Bronchial epithelial cell (primary cell): ENCODE measurements at places on chromosomes 3 and 15. TPM values are rescaled to one million over a fixed set of nuclear protein-coding genes. Genes with fewer than 3 reads are reported as not detected.

GRCh38 chr3:168102735-168103410, 7.1 kb upstream of the GOLIM4 start:
- no peak for DNase-seq

GRCh38 chr3:17387108-17387507, 355.3 kb downstream of the TBC1D5 start:
- no peak for DNase-seq

GRCh38 chr3:61299343-61300005, 48.2 kb upstream of the FHIT start:
- DNase-seq, result no peak

DNA sequence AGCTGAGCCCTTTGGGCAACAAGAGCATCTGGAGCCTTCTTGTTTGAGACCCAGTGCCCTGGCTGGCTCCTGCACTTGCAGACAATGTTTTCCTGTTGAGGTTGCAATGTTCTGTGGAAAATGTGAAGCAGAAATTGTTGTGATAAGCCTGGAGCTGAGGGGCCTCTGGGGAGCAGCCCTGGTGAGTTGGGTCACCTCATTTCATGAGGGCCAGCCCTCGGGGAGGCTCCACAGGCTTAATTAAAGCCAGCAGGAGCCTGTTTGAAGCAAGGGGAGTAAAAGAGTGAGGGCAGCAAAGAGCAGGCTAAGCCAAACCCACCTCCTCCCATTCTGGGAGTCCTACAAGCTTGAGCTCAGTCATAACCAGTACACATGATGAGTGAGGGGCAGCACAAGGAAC, 154.3 kb downstream of the ALDH1A2 start:
- no peak for DNase-seq

- DNase-seq, result no peak
These were observed 954 bp downstream of the CLDN11 start for GRCh38 chr3:170419557-170420087.

- DNase-seq, result no peak
These were observed 9.4 kb downstream of the TMOD2 start for GRCh38 chr15:51760805-51761204.

DNA sequence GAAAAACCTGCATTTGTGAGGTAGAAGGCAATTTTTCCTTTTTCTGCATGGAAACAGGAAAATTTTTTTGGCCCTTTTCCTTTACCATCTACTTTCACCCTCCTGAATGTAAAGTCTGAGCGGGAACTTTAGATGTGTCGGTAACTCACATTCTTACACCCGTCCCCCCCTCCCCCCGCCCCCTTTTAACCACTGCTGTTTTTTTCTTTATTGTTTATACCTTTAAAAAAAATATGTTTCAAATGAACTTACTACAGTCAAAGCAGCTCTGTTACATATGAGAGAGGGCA, 487 bp upstream of the HES1 start:
- no peak for DNase-seq

DNA sequence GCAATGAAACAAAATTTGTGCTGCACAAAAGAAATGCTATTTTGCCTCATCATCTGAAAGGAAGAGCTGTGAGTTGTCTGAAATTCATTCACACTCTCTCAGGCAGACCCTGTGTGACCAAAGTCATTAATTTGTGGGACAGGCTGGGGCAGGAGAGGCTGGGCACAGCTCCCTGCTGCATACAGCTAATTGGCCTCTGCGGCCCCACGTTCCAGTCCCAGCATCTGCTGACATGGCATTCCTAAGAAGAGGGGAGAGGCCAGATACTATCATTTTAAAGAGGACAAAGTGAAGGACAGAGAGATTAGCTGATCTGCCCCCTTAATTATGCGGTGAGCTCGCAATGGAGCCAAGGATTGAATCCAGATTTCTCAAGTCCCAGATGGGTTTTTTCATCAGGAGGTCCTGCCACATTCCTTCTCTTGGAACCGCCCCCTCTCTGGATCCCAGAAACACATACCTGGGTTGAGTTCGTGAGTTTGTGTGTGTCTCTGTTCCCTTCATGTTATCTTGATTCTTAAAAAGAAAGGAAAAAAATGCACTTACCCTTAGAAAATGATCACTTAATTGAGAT, 25.1 kb downstream of the POLR2M start:
- DNase-seq, result no peak

- no peak for DNase-seq
These were observed 202.8 kb downstream of the RSRC1 start for GRCh38 chr3:158312560-158313141.

GRCh38 chr15:29711531-29711930, 110.7 kb downstream of the TJP1 start:
- DNase-seq, result no peak

GRCh38 chr3:39276746-39277145, 3.1 kb downstream of the CX3CR1 start:
- no peak for DNase-seq

- peak; percentile 84 for DNase-seq
These were observed 8.9 kb upstream of the SEMA5B start for GRCh38 chr3:123036352-123037014.

GRCh38 chr15:73366766-73367623, 1.8 kb downstream of the HCN4 start:
- no peak for DNase-seq

- peak; percentile 57 for DNase-seq
These were observed 317.3 kb upstream of the CFAP20DC start for GRCh38 chr3:59367150-59367549.

- DNase-seq, result no peak
These were observed 13.7 kb upstream of the ABHD2 start for GRCh38 chr15:89074402-89075012.

GRCh38 chr3:172107403-172107802, 68.0 kb downstream of the FNDC3B start:
- no peak for DNase-seq

DNA sequence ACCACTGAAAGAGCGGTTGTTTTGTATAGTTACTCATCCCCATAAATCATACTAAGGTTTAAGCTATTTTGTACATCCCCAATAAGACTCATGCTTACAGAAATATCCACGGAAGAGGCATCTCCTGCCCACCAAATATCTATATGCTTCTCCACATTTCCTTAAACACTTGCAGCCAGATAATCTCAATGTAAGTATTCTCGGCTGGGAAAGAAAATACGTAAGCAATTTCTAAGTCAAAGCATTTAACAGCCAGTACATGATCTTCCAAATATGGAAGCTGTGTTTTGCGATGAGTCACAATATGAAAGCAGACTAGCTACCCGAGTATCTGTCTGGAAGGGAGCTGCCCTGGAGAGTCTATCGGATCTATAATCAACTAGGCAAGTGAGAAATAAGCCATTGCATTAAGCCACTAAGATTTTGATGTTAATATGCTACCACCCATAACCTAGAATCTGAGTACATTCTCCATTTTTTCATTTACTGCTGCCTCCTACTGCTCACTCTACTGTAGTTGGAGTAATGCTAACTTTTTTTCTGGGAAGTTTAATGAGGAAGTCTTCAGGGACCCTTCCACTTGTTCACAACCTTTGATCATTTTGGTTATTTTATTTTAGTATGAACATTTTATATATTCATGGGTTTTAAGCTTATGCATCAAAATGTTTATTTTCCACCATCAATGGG, 26.9 kb upstream of the ZMAT3 start:
- peak; percentile 58 for DNase-seq

- DNase-seq, result no peak
These were observed 25.8 kb upstream of the UBXN7 start for GRCh38 chr3:196458063-196458462.

GRCh38 chr3:97942801-97943546, 29.3 kb downstream of the RIOX2 start:
- no peak for DNase-seq

- no peak for DNase-seq
These were observed 217.9 kb downstream of the TBC1D2B start for GRCh38 chr15:77859491-77860060.

RHOV gene
- total RNA-seq, result 7.1 and 38.7 TPM in 2 replicates

NDUFB4 gene
- total RNA-seq, result 9.7 and 20.4 TPM in 2 replicates

BOC gene
- 0.38 and 1.3 TPM in 2 replicates for total RNA-seq

TTLL13 gene
- under 0.01 TPM in 2 replicates for total RNA-seq

NMB gene
- total RNA-seq, result 1.1 and 1.5 TPM in 2 replicates

CYP1A2 gene
- total RNA-seq, result not detected in 2 replicates
